ENCODE measurements at places on chromosomes 6 and 20.

- no peak for DNase-seq
Measured at GRCh38 chr6:124436803-124437202, 525.4 kb upstream of the RNF217 start.

DNA sequence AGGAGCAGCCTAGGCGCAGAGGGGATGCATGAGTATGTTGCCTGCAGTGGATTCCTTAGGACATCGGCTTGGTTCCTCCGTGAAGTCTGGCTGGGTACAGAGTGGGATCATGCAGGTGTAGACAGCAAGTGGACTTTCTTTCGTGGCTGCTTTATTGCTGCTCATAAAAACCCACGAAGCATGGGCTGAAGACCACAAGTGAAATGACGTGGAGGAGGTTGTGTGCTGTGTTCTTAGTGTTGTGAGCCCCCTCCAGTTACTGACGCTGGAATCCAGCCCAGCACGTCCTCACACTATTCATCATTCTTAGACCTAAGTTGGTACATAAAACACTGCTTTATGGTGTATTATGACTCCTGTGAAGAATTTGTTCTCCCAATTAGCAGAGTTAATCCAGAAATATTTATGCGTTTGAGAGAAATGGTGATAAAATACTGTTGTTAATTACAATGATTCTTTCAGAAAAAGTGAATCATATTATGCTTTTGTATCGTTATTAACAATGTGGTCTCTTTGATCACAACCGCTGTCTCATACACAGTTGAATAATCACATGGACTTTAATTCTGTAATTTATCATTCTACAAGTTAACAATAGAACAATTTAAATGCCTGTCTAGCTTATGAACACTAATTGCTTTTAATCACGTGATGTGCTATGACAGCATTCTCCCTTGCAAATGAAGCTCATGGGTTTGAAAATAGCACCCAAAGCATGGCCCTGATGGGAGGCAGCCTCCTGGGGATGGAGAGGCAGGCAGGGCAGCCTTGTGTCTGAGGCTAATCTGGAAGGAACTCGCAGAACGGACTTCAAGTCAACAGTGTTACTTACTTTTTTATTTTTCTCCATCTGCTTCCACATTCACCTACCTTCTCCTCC, 233.9 kb upstream of the SYNDIG1 start:
- DNase-seq, result no peak

- no peak for DNase-seq
Measured at GRCh38 chr6:52994031-52994838, 849 bp downstream of the GSTA4 start.

GRCh38 chr20:36856691-36857635, 19.0 kb upstream of the TLDC2 start:
- DNase-seq, result no peak

- DNase-seq, result no peak
Measured at GRCh38 chr20:24830649-24831048, 118.4 kb upstream of the CST7 start.

- DNase-seq, result no peak
Measured at GRCh38 chr20:3339571-3339970, 67.9 kb downstream of the DNAAF9 start.
